Activated CD8-positive, alpha-beta T cell treated with anti-CD3 and anti-CD28 coated beads for 36 hours (primary cell): ENCODE measurements at places on chromosomes 2 and 18. TPM values are rescaled to one million over a fixed set of nuclear protein-coding genes. Genes with fewer than 3 reads are reported as not detected.

Gene GYPC
- total RNA-seq, result 172 TPM

Gene CRYBA2
- not detected for total RNA-seq

Gene CCL20
- total RNA-seq, result 7.5 TPM

Gene TMEM247
- not detected for total RNA-seq

Gene DSG1
- not detected for total RNA-seq

- no peak for DNase-seq
Observed at GRCh38 chr2:23683001-23683400, 243.9 kb downstream of the ATAD2B start.
